Hematopoietic multipotent progenitor cell treated with erythropoietin and hydrocortisone succinate and interleukin-3 and kit ligand, for 15 days (in vitro differentiated cells): ENCODE measurements at places on chromosomes 1 and 21.

DNA sequence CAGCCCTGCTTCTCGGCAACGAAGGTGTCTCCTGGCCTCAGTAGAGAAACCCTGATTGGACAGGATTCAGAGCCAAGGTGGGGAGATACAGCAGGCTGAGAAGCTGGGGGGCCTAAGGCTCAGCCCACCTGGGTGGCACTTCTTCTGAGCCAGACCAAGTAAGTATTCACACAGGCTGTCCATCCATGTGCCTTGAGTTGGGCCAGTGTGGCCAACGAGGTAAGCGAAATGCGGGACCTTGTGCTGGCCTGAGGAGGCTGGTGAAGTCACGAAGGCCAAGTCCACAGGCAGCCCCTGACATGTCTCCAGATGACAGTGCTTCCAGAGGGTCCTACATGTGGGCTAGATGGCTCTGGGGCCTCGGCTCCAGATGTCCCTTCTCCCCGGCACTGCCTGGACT, 91.4 kb downstream of the ITPKB start:
- DNase-seq = no peak

DNA sequence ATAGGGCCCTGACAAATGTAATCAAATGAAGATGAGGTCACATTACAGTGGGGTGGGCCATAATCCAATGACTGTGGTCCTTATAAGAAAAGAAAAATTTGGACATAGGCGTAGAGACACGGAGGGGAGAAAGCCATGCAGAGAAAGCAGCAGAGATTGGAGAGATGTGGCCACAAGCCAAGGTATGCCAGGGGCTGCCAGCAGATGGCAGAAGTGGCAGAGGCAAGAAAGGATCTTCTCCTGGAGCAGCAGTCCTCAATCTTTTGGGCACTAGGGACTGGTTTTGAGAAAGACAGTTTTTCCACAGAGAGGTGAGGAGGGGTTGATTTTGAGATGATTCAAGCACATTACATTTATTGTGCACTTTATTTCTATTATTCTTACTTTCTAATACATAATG, 355.1 kb downstream of the NPHP4 start:
- peak; percentile 4 for DNase-seq

DNA sequence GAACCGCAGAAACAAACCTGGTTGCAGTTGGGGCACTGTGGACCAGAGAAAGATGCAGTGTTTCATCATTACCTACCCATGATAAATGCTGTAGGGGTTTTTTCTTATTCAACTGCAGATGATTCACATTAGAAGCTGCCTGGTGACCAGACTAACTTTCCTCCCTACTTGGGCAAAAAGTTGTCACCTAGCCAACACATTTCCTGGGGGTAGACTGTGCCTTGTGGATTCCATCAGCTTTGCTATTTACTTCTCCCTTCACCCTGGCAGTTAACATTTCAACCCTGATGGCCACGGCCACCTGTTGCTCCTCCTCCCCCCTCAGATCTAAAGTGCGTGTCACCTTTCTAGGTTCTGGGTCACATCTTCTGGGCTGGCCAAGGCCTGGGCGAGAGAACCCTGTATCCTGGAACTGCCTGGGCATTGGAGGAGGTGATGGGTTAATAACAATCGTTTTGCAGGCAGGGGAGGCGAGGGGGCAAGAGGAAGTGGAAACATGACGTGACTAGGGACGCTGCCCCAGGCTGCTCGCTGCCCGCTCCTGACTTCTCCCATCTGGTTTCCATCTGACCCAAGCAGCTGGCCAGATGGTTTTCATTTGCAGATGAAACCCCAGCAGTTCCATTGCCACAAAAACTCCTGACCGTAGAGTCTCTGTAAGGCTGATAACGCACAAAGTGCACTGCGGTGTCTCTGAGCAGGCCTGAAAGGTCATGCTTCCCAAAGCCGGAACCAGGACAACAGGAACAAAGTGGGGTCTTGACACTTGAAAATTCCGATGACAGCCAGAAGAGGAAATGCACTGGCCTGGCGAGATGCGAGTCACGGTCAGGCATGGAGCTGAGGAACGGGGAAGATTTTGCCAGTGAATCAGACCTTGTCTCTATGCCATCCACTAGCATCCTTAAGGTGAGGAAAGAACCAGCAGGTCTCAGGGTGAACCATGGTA, 36.6 kb downstream of the CAPZB start:
- no peak for DNase-seq

GRCh38 chr21:29546071-29546470, 247.3 kb downstream of the BACH1 start:
- DNase-seq = no peak

DNA sequence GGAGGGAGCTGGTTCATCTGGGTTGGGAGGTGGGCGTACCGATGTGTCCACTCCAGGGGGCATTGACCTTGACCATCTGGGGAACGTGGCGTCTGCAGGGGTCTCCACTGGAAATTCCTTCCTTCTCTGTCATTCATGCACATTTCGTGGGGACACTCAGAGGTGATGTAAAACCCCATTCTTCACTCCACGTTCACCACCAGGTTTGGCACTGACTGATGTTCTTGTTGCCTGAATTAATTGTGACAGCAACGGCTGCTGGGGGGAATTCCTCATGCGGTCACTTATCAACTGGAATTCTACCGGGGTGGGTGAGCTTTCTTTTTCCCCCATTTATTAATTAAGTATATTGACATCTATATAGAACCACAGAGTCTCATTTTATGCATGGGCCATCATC, 18.1 kb upstream of the POFUT2 start:
- no peak for DNase-seq

DNA sequence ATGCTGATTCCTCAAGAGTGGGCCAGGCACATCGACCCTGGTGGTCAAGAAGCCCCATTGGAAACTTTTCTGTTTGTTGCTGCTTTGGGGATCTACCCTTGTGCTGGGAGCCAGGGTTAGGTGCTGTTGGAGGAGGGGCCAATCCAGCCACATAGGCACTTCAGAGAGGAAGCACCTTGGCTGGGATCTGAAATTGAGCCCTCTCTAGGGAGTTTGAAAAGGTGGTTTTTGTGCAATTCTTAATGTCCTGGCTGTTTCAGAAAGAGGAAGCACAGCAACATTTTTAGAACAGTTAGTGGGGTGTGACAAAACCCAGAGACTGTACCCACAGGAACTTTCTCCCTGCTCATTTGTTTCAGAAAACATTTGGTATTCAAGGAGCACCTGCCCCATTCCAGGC, 17.2 kb upstream of the BEND5 start:
- DNase-seq = no peak

- peak; percentile 21 for DNase-seq
These were observed 32.2 kb downstream of the FAM177B start for GRCh38 chr1:222769181-222769580.

GRCh38 chr1:5907966-5908365, 84.3 kb downstream of the NPHP4 start:
- DNase-seq = no peak

DNA sequence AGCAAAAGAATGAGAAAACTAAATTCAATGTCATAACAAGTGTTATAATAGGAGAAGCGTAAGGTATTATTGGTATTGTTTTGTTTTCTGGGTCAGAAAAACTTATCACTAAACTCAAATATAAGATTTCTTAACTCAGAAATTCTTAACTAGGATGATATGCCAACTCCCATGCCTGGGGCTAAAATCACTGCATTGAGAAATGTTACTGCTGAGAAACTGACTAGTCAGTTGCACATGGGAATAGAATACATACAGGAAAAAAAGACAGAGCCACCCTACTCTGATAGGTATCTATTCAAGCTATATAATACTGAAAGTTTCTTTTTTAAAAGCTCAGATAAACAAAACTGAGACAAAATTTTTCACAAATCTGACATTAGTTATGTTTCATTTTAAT, 56.3 kb downstream of the PRPF38A start:
- DNase-seq = no peak

DNA sequence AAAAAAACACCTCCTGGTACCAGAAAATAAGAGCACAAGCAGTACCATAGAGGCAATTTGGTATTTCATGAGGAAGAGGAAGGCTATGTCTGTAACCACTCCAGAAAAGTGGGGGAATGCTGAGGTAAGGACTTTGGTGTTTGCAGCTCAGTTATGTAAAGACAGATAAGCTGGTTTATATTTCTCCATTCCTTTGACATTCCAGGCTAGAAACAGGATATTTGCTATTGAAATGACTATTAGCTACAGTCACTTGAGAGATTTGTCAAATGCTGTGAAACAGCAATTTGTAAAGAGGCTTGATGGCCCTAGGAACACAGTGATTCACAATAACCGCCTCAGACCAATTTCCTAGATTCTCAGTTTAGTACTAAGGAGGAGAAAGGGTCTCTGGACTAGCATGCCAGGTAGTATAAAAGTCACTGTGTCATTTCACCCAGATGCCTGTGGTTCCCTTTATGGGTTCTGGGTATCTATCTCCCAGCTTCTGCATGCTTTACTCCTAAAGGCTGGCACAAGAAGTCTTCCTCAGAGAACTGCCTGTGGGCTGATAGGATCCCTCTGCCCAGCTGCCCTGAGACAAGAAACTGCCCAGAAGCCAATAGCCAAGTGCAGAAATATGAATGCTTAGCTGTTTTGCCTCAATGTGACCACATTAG, 80.5 kb downstream of the VCAM1 start:
- no peak for DNase-seq

DNA sequence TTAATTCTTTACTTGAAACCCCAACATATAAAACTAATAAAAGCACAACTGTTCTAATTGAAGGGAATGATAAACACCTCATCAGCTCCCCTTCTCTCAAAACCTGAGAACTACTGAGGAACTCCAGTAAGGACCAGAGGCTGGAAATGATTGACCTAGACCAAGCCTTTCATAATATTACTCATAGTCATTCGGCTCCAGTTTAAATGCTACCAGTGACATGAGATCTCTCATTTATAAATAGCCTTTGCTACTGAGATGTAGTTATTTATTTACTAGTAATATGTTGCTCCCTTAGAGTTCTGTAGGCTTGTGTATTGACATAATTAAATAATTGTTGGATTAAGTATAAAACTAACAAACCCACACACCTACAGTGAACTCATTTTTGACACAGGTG, 209.8 kb upstream of the PRMT6 start:
- DNase-seq = no peak
